Natural killer cell treated with Interleukin-12 subunit alpha and Interleukin-12 subunit beta and Interleukin-15 and Interleukin-18, amount 100 ng/mL, for 72 hours (primary cell): ENCODE measurements at places on chromosomes 1 and 21. TPM values are rescaled to one million over a fixed set of nuclear protein-coding genes. Genes with fewer than 3 reads are reported as not detected.

ETV3L gene
- 3.6 TPM for total RNA-seq

FLG2 gene
- total RNA-seq, result not detected

SPATC1L gene
- total RNA-seq, result 5.0 TPM

GPR161 gene
- total RNA-seq, result 0.05 TPM

DNA sequence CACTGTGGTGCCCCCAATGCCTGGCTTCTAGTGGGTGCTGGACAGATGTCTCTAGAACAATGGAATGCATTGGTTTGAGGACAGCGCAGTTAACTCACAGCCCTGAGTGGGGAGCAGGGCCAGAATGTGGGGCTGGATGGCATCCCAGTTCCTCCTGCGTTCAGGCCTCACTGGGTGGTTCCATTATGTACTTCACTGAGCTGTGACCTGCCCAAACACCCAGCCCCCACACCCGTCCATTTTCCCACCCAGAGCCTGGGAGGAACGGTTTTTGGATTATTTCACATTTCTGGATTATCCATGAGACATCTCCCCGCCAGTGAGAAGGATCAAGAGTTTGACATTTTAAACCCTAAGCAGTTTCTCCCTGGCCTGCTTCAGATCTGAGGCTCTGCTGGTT lies 55.3 kb upstream of the WASF2 start:
- no peak for DNase-seq

DNA sequence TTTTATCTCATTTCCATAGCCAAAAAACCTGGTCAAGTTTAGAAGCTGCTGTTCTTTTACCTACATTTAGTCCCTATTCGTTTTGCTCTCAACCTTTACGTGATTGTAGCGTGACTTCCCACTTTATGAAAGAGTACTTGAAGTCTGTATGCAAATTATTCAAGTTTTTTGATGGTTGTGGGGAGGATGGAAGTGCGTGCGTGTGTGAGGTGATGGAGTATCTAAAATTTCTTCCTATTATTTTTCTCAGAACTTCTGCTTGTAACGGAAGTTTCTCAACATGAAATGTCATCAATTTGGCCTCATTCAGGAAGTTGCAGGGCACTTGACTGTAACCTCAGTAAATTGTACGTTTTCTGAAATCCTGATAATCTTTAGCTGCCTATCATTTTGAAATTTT lies 64.0 kb downstream of the SAMSN1 start:
- DNase-seq, result peak; percentile 71

GRCh38 chr1:58841455-58841854 lies 57.6 kb upstream of the JUN start:
- DNase-seq, result no peak

DNA sequence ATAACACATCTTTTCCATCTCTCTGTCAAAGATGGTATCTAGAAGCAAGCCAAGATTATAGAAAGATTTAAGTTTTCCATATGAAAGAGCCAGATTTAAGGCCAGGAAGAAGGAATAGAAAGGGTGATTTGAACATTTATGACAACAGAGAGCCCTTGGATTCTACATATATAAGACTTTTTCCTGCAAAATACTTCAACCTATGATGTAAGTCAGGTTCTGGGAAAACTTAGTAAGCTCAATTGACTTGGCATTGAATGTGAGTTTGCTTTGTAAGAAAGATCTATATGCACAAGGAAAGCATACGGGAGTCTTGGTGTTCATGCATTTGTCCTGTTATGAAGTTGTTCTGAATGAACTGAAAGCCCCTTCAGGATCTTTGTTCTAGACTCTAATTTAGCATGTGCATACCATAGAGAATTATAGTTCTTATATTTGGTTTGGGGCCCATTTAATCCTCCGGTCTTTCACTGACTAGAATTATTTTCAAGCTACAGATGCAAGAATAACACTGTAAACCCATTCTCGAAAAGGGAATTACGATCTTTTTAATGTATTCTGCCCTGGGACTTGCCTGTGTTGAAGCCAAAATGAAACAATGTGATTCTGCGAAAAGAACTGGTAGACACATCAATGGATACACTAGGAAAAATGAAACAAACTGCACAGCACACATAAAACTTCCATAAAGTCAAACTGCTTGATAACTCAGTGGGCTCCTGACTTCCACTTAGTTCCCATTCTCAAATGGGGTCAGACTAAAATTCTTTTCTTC lies 152.8 kb downstream of the DISP1 start:
- DNase-seq, result no peak

- DNase-seq, result no peak
Measured at GRCh38 chr1:167584581-167584980, 31.0 kb upstream of the CREG1 start.
